Stimulated activated CD8-positive, alpha-beta memory T cell treated with anti-CD3 and anti-CD28 coated beads, Interleukin-4, amount 100 ng/mL, for 1 hour (primary cell): ENCODE measurements at places on chromosomes 1 and 21.

DNA sequence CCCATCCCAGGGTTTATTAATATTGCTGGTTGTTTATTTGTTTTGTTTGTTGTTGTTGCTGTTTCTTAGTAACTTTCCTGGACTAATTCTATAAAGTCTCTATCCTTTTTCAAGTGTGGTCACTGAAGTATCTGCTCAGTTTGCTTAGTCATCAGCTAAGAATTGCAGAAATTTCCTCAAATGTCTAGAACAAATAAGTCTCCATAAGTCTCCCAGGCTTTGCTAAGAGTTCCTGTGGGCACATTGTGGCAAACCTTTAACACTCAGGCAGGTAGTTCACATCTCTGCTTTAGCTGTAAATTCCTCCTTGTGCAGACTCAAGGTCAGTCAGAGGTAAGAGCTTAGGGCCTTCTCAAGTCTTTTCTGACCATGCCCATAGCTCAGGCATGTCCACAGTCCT, 38.9 kb upstream of the C1orf185 start:
- DNase-seq = no peak

GRCh38 chr1:3505161-3505560, 50.7 kb downstream of the ARHGEF16 start:
- DNase-seq = no peak

DNA sequence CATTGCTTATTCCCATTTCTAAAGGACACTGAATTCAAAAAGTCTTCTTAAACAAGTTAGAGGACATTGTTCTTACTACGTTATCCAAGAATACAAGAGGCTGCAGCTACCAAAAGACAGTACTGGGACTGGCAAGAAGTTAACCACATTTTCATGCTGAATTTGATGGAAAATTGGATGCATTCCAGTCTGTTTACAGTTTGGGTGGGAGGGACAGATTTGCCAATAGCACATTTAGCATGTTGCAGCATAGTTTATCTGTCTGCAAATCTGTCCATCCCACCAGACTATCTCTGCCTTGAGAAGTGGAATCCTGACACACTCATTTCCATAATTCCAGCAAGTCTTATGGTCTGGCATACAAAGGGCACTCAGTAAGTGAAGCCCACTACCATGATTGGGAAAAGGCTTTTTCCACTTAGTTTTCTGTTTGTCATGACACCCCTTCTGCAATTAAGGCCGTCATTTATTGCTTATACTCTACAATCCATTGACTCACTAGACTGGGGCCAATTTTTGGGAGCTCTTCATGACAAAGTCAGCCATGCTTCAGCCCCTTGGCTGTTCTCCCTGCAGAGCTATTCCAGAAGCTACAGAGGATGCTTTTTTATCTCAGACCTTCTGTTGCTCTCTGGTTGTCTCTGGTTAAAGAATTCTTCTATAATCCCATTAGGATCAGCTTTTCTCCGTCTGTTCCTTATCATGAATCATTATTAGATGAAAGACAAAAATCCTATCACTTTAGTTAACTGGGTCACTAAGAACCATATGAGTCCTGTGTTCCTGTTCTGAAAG, 355.8 kb upstream of the PTBP2 start:
- DNase-seq = no peak

DNA sequence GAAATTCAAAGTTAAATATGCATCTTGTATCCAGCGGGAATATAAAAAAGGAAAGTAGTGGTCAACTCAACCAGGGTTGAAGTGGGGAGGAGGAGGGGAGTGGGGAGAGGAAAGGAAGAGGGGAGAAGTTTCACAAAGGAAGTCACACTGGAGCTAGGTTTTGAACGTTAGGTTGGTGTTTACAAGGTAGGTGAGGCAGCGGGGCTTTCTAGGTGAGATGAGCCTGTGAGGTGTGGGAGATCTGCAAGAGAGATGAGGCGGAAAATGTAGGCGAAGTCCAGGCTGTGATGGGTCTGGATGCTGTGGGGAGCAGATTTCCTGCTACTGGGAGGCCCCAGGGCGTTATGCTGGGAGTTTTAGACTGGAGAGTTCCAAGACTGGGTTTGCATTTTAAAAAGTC, 36.1 kb upstream of the IL20 start:
- no peak for DNase-seq

- no peak for DNase-seq
These were observed 438.8 kb upstream of the B3GALT2 start for GRCh38 chr1:193625255-193625654.
